ENCODE measurements at places on chromosomes 1 and 21. TPM values are rescaled to one million over a fixed set of nuclear protein-coding genes. Genes with fewer than 3 reads are reported as not detected.

NBPF20 gene
- 0.99 TPM for total RNA-seq

MAP1LC3C gene
- total RNA-seq, result not detected

GRCh38 chr1:28867850-28868249 is 46.5 kb upstream of the EPB41 start:
- no peak for DNase-seq

PDE4B gene
- total RNA-seq, result 40.0 TPM

HCRTR1 gene
- not detected for total RNA-seq

Data from activated naive CD8-positive, alpha-beta T cell treated with anti-CD3 and anti-CD28 coated beads, Interleukin-2, amount 10 ng/mL, durations not matched to agents 7 days and 5 days (primary cell).